ENCODE measurements at places on chromosomes 11 and 22.
A peak's percentile ranks its signal among the peaks of the same experiment; 100 is the strongest.

- DNase-seq = no peak
Observed at GRCh38 chr11:11444804-11445131, 91.7 kb upstream of the CSNK2A3 start.

- DNase-seq = no peak
Observed at GRCh38 chr11:63165706-63166310, 21.8 kb upstream of the SLC22A24 start.

DNA sequence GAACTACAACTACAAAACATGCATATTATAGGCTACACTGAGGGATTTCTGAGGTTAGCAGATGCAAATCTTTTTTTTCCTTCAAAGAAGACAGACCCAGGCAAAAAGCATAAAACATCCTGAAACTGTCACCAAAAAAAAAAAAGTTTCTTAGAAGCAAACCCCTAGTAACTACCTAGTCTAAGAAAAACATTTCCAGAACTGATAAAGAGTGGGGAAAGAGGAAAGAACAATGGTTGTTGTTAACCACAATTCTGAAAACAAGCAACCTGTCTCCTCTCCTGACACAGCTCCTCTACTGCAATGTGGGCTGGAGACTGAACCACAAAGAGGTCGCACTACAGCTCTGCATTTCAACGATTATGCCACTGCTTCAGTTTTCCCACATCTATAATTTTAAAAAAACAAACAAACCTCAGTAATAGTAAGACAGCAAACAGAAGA is 15.0 kb downstream of the DENND5A start:
- DNase-seq = no peak

DNA sequence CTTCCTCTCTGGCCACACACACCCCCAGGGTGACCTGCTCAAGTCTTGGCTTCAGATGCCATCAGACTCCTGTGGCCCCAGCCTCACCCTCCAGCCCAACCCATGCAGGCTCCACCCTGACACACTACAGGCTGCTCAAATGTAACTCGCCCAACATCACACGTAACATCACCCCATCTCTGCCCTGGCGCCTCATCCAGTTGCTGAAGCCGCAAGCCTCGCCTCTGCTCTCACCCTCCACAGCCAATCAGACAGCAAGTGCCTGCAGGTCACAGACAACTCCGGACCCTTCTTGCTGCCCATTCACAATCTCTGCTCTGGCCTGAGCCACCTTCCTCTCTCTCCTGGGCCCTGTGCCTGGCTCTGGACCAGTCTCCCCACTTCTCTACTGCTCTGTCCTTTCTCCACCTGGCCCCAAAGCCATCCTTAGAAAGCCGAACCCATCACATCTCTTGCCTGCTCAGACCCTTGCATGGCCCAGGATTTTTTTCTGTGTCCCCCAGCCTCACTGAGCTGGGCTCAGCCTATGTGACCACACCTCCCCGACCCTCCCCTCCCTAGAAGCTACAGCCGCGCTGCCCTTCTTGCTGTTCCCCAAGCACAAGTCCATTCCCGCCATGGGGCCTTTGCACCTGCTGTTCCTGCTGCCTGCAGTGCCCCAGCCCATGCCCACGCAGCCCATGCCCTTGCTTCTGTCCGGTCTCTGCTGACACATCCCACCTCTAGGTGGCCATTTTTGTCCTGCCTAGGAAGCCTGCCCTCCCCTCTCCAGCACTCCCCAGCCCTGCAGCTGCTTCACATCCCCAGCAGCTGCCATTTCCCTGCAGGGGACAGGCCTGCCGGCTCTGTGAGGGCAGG is 333.9 kb downstream of the CTTN start:
- no peak for DNase-seq

GRCh38 chr11:118436639-118437207 is 431 bp downstream of the KMT2A start:
- no peak for DNase-seq

GRCh38 chr11:108593214-108593922 is at the start of gene EXPH5:
Gene EXPH5 (minus strand): TSS chr11:108593768. CDS start chr11:108593536, 232 bp downstream.
- peak; percentile 73 for DNase-seq

DNA sequence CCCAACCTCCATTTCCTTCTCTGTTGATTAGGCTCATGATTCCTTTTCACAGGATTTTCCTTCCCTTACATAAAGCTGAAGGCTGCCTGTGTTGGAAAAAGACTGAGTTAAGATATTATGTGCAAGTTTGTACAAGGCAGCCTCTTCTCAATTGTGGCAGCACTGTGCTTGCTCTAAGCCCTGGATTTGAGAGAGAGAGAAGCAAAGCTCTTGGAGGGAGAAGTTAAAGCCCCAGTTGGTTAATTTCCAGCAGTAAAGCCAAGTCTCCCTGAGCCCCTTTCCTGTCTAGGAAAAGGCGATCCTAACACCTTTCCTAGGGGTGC is 128.3 kb upstream of the SESN3 start:
- no peak for DNase-seq

GRCh38 chr11:81941998-81942397 is 791.7 kb downstream of the FAM181B start:
- DNase-seq = no peak

GRCh38 chr11:26618441-26618840 is 46.4 kb upstream of the MUC15 start:
- no peak for DNase-seq

DNA sequence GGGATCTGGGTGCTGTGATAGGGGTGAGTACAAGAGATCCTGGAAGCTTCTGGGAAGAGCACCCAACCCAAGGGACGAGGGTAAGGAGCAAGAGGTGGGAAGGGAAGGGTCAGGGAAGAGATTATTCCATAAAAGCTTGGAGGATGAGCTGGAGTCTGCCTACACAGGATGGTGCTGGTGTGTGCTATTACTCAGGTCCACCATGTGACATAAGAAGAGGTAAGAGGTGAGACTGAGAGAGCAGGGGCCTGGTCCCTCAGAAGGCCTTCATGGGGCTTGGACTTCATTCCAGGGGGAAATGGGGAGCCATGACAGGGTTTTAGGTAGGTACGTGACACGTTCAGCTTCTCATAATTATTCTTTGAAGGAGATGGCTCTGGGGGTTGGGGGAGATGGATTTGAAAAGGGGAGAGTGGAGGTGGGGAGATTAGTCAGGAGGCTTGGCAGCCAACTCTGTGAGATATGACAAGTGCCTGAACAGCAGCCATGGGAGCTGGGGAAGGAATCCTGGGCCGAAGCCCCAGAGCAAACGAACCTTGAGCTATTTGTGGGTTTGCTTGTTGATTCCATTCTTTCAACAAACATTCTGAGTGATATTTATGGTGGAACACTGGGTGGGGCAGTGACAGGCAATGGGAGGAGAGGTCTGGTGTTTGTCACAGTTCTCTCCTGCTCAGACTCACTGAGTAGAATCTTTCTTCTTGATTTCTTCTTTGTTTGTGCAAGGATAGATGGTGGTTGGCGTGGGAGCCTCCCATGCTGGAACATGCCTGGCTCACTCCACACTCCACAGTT is 11.2 kb upstream of the NCAM1 start:
- no peak for DNase-seq

DNA sequence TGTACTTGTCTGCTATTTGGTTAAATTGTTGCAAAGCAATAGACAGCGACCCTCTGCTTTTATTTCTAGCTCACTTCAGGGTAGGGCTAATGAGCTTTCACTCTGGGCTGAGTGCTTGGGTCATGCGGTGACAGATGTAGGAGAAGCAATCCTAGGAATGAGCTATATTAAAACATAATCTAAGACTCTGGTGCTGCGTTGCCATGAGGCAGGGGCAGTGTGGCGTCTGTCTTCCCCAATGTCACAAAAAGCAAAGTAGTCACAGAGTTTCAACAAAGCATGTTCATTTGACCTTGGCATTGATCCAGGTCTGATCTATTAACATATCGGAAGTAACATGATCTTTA is 55.5 kb upstream of the GRAMD1B start:
- no peak for DNase-seq

DNA sequence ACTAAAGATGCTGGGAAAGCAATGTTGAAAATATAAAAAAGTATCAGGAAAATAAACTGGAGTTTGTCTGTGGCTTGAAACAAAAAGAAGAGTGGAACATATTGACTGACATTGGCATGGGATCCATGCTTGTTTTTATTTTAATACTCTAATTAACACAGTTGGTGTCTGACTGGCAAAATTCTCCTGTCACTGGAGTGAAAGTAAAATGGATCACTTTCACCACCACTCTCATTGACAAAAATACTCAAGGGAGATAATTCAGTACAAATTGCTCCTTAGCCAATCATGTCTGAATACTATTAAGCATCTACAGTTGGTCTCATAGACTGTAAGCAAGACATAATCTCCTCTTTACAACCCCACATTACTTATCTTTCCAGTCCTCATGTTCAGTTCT is 101.8 kb downstream of the DCDC1 start:
- no peak for DNase-seq

GRCh38 chr22:46107089-46107664 is 43.1 kb upstream of the PPARA start:
- DNase-seq = no peak

GRCh38 chr11:106761240-106761639 is 257.0 kb downstream of the GUCY1A2 start:
- no peak for DNase-seq

DNA sequence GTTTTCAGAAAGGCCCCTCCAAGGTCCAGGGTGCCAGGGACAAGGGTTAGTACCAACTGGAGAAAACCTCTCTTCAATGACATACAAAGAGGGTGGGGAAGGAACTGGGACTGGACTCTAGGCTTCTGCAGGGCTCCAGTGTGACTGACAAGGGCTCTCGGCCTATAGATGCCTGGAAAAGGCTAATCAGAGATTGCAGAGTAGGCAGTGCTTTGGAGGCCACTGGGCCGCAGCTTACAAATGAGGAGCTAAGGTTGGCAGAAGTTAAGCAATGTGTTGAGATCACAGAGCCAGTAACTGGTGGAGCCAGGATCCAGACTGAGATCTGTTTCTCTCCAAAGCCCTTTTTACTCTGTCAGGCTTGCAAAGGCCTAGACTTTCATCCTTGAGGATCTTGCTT is 7.4 kb upstream of the DGKZ start:
- DNase-seq = no peak

GRCh38 chr11:69215216-69215615 is 59.5 kb downstream of the SMIM38 start:
- no peak for DNase-seq

GRCh38 chr11:134538742-134539141 is 126.7 kb upstream of the B3GAT1 start:
- DNase-seq = no peak

GRCh38 chr11:113314389-113315301 is at the start of gene TTC12:
Gene TTC12 (plus strand): TSS chr11:113314583. CDS start chr11:113316258, 1,675 bp downstream.
- peak; percentile 80 for DNase-seq

DNA sequence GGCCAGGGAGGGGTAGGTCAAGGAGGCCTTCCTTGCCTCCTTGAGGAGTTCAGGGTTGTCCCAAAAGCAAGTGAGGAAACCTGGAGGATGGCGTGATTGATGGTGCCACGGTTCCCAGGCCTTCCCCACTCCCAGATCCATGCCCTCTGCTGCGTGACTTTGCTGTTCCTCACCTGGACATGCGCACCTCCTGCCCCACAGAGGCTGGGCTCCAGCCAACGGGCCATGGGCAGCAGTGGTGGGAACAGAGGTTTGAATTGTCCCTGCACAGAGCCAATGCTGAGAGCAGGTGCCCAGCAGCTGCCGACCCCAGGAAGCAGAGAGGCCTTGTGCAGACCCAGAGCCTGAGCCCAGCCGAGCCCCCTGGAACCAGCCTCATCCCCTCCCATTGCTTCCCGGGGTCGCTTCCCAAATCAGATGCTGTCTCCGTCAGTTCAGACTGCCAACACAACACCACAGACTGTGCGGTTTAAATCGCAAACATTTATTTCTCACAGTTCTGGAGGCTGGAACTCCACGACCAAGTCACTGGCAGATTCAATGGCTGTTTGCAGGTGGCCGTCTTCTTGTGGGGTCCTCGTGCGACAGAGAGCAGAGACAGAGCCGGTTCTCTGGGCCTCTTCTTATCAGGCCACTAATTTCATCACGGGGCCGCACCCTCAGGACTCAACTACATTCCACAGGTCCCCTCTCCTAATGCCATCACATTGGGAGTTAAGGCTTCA is 6.2 kb upstream of the LINC01488 start:
- no peak for DNase-seq

DNA sequence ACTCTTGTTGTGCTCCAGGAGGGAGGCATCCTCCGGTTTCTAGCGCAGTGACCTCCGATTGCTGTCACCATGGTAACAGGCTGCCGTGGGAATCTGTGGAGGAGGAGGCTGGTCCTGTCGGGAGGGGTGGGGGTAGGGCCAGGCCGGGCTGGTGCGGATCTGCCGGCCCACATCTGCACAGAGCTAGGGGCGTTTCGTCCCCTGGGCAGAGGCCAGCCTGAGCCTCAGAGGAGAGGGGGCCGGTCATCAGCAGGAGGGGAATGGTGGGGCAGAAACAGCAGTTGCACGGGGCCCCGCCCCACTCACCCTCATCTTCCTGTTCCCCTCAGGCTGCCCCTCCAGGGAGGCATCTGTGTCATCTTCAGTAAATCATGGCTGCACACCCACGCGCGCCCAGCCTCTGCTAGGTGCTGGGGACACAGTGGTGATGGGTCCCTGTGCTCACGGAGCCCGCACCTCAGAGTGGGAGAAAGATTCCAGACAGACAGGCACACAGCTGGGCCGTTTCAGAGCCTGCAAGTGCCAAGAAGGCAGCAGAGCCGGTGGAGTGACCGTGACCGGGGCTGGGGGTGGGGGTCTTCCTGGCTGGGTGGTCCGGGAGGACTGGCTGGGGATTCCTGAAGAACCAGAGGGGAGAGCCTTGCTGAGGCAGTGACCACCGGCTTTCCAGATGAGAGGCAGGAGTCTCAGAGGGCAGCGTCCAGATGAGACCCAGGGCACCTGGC is 120.5 kb downstream of the CACNA1I start:
- DNase-seq = no peak

DNA sequence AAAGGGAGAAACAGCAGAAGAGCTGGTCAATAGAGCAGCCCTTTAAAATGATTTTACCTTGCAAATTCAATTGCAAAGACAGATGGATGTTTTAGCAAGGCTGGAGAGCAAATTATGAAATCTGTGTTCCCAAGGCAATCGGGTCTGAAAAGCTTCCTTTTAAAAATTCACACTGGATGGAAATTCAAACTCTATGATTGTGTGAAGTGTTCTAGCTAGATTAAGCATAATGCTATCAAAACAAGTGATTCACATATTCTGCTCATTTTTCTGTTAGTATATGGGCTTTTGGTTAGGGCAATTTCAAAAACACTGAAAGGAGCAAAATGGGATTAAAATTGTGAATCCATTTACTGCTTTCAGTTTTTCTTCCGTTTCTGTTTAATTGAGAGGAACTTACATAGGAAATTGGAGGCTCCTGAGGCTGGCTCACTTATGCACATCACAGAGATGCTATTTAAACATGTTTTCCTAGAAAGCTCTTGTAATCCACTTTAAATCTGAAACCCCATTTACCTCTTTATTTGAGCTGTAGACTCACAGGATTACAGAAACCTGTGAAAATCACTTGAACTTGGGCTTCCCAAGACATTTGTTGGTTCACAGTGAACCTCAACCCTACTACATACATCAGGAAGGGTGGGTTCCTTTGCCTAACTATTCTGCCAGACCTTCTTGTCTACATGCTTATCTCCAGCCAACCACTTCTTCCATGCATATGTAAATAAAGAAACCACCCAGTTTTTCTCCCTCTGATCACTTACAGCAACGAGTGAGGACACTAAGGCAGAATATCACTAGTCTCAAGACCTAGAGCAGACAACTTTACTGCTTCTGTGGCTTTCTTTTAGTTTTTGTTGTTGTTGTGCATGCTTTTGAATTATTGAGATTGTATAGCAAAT is 201.9 kb upstream of the PITPNB start:
- no peak for DNase-seq

- DNase-seq = no peak
Observed at GRCh38 chr22:27919942-27920755, 1.1 kb upstream of the PITPNB start.
